ENCODE measurements at places on chromosomes 7 and 10. TPM values are rescaled to one million over a fixed set of nuclear protein-coding genes. Genes with fewer than 3 reads are reported as not detected.

DNA sequence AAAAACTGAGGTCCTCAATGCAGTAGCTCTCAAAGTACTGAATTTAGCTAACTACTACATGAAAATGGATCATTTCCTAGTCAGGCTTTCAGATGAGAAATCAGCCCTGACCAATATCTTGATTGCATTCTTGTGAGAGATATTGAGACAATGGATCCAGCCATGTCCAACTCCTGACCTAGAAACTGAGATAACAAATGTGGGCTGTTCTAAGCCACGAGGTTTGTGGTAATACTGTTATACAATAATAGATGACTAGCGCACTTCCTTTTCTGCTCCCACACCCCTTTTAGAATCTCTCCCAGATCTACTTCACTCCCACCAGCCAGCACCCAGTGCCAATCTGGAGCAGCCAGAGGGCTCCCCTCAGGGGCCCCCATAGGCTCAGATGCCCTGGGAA lies 209.3 kb upstream of the KMT2E start:
- no peak for ATAC-seq

DNA sequence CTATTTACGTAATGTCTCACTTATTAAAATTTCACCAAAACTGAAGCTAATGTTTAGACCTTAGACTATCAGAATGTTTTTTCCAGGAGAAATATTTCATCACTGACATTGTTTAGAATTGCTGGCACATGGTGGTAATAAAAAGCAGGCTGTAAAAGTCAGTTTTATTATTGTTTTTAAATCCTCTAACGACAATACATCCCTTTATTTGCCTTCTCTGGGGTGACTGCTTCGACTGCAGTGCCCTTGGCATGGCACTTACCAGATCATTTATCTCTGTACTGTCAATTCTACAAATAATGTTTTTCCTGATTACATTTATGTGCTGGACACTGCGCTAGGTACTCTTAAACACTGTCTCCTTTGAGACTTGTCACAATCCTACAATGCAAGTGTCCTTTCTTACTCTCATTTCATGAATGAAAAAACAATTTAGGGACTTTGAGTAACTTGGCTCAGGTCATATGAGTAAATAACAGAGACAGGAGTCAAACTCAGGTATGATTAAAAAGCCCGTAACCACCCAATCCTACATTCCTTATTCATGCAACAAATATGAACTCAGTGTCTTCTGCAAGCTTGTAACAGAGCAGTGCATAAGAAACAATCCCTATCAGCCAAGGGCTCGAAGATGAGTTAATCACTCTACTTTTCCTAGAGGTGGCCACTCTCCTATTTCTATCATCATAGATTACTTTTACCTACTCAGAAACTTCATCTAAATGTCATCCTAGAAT lies 5.6 kb upstream of the ING3 start:
- no peak for ATAC-seq

DNA sequence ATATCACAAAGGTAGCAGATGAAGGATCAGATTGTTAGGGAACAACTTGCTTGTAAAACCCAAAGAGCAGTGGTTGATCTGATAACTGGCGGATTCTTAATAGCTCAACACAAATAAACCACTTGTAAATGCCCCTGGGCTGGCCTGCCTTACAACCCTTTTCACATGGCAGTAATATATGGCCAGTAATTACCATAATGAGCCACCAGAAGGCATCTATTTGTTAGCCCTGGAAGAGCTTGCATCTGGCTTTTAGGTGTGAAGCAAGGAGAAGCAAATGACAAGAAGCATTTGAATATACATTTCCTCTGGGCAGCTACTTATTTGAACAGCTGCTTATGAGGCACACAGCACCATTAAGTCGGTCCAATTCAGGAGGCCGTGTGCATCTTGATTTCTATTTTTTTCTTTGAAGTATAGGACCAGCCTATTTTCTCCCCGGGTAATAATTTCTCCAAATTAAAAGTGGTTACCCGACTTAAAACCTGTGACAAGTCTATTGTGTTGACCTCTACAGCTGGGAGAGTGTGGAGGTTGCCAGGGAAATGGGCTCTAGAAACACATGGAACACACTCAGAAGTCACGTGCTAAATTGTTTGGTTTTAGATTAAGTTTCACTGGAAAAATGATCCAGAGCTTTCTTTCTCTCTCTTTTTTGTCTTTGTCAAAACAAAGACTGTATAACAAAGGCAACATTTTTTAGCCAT lies 113.4 kb downstream of the SEM1 start:
- ATAC-seq = peak; percentile 96

Gene OR2A7
- total RNA-seq = not detected

Gene RNLS
- 1.4 TPM for total RNA-seq

Gene MYO1G
- 1.1 TPM for total RNA-seq

Gene OR2A12
- 0.35 TPM for total RNA-seq

Gene ASAH2
- 1.7 TPM for total RNA-seq

Gene GHRHR
- total RNA-seq = 4.9 TPM

Gene CPEB3
- total RNA-seq = 12.8 TPM

Data from motor neuron (in vitro differentiated cells).